Bone marrow (tissue), 2 donors: ENCODE measurements at places on chromosomes 4 and X.

GRCh38 chr4:143587703-143588102, 74.2 kb downstream of the SMARCA5 start:
- DNase-seq: no peak

DNA sequence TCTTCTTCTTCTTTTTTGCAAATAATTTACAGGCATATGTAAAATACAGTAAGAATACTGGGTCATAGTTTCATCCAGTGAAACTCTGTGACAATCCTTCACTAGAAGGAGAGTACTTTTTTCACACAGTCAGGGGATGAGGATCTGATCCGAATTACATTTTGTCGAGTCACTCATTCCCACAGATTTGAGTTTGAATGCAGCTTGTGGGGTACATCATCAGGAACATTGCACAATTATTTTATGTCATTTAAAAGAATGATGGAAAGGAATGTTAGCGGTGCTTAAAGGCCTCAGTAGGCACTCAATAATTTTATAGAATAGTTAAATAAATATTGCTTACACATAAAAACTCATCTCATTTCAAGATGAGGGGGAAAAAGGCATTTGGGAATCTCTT, 88.6 kb downstream of the CHRNA9 start:
- DNase-seq: no peak

DNA sequence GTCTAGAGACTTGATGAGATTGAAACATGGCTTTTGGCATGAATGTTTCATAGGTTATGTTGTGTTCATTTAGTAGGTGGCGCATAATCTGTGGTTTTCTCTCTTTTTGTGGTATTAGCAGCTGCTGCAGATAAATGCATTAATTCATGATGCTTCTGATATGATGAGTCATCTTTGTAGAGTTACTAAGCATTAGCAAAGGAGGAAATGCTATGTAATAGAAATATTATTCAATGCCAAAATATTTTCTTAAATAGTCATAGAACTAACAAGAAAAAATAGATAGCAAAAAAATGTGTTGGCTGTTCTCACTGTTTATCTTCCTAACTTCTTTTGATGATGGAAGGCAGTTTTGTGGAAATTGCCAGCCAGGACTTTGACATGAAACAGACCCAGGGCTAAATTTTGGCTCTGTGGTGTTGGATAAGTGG, 3.6 kb downstream of the ZXDB start:
- DNase-seq: no peak

- DNase-seq: no peak
These were observed 278.4 kb upstream of the AGTR2 start for GRCh38 chrX:115892056-115892708.
